ENCODE measurements at places on chromosomes 7 and 10.

DNA sequence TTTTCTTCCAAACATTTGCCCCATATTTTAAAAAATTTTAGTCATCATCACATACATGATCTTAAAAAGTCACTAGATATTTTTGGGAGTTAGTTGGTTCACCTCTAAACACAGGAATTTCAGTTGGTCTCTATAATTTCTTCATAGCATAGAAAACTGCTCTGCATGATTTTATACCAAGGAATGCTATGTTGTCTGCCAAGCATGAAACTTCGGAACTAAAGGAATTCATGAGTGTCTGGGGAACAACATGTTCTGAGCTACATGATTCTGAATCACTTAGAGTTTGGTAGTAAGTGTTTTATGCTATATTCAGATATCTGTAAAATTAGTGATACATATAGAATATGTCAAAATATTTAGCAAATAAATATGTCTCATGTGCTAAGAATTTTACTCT lies 957.8 kb downstream of the GATA3 start:
- no peak for DNase-seq

DNA sequence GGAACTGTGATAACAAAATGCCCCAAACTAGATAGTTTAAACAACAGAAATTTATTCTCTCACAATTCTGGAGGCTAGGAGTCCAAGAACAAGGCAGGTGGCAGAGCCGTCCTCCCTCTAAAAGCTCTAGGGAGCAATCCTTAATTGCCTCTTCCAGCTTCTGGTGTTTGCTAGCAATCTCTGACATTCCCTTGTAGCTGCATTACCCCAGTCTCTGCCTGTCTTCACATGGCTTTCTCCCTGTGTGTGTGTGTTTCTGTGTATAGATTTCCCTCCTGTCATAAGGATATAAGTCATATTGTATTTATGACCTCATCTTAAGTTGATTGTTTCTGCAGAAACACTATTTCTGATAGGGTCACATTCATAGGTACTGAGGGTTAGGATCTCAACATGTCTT lies 177.5 kb downstream of the WNT2 start:
- DNase-seq = no peak

- no peak for DNase-seq
Measured at GRCh38 chr10:103281753-103282152, 4.8 kb downstream of the INA start.

- DNase-seq = no peak
Measured at GRCh38 chr7:104328296-104328969, at the start of gene LHFPL3. Gene LHFPL3 (plus strand): TSS chr7:104328603.

- no peak for DNase-seq
Measured at GRCh38 chr10:43595739-43596298, 10.4 kb upstream of the ZNF485 start.

DNA sequence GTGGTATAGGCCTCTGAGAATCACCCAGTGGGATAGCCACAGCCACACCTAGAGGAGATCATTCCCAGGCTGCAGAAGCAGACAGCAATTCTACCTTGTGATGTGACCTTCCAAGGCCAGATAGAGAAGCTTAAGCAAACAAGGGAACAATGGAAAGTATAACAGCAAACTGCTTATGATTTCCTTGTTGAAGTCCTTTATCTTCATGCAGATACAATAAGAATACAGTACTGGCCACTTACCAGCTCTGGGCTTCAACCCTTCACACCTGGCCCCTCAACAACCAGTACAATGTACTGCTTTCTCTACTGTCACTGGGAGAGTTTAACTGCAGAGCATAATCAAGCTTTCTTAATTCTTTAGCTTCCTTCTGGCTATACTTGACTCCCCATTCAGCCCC lies 22.6 kb upstream of the DDX50 start:
- no peak for DNase-seq

All from activated naive CD4-positive, alpha-beta T cell treated with anti-CD3 and anti-CD28 coated beads, Interleukin-2, amount 50 U/mL, for 16 hours (primary cell).